ENCODE measurements at places on chromosomes 11 and 22.
A peak's percentile ranks its signal among the peaks of the same experiment; 100 is the strongest.

DNA sequence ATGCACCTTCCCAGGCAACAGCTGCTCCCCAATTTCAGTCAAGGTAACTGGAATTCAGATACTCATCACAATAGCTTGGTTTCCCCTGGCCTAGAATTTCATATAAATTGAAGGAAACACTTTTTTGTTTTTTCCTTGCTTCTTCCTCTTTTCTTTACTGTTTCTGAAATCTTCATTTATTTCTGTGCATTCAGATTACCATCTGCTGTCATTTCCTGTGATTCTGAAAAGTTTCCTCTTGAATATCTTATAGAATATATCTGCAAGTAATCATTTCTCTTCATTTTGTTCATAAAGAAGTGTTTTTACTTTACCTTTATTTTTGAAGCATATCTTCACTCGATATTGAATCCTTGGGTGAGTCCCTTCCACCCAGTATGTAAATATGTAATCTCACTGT, 85.3 kb downstream of the GAB4 start:
- ATAC-seq: no peak

- no peak for ATAC-seq
Measured at GRCh38 chr22:21942407-21943343, 10.0 kb downstream of the PPM1F start.

DNA sequence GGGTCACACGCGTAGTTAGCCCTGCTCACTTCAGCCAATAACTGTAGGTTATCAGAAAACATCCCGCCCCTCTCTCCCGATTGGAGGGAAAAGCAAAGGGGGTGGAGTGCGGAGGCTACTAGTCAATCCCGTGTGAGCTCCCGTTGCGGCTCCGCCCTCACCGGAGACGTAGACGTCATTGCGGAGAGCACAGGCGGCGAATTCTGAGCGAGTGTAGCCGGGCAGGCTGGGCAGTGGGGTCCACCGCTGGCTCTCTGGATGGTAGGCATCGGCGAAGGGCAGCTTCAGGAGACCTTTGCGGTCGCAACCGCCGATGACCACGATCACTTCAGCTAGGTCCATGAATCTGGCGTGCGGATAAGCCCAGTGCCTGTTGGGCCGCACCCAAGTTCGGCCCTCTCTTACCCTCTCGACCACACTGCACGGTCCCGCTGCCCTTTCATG, 4.7 kb downstream of the KLHL35 start:
- ATAC-seq: peak; percentile 60

GRCh38 chr11:72146625-72147024, 11.1 kb downstream of the FOLR3 start:
- no peak for ATAC-seq

- no peak for ATAC-seq
Measured at GRCh38 chr11:94297985-94298576, 6.3 kb upstream of the IZUMO1R start.

DNA sequence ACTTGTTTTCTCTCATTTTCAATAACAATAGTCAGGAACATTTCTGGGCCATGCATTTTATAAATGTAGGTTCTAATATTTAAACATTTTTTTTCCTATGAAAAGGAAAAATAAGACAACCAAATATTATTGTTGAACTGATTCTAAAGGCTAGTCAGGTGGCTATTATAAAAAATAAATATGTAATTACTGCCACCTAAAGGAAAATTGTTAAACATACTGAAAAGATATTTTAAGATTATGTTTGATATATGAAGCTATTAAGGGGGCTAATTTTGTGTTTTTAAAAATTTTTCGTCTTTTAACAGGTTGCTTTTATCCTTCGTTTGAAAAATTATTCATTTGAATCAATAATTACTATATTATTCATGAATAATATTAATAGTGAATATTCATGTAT, 62.2 kb upstream of the FDX1 start:
- ATAC-seq: no peak
